ENCODE measurements at places on chromosomes 11 and 22. TPM values are rescaled to one million over a fixed set of nuclear protein-coding genes. Genes with fewer than 3 reads are reported as not detected.

Gene DLG2
- 5.3 TPM for total RNA-seq

- peak; percentile 85 for DNase-seq
Observed at GRCh38 chr11:75583718-75584658, 21.9 kb downstream of the SERPINH1 start.

- DNase-seq: no peak
Observed at GRCh38 chr11:122711831-122712381, 56.4 kb downstream of the UBASH3B start.

GRCh38 chr11:61833926-61834277, 5.8 kb downstream of the FADS2 start:
- no peak for DNase-seq

DNA sequence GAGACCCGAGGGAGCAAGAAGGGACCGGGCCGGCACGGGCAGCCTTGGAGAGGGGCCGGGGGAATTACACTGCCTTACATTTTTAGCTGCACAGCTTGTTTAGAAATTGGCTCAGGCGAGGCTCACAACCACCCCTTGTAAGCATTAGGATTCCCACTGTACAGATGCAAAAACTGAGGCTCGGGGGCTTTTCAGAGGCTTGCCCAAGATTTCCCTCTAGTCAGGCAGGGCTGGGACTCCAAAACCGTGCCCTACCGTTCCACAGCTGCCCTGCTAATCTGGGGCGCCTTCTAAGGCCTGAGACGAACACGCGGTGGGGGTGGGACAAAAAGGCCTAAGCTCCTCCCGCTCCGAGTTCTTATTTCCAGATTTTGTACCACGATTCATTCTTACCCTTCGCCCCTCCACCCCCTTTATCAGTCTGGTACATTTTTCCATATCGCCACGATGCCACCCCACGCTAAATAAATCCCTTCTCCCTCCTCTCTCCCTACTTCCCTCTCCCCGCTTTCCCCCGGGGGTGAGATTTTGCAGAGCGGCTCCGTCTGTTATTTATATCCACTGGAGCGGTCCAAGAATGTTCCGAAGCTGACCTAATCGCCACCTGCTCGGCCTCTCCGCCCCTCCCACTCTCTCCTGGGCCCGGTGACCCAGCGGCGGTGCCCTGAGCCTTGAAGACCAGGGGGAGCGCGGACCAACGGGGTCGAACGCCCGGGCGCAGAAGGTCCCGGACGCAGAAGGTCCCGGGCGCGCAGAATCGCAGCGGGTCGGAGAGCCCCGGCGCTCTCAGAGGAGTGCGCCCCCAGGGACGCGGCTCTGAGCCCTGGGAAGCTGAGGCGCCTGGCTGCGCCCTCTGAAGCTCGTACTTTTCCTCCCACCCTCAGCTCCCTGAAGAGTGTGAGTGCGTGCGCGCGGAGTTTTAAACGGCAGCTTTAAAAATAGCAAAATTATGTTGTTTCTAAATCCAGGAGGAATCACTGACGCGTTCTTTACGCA, 764 bp upstream of the PACSIN3 start:
- DNase-seq: peak; percentile 91

- no peak for DNase-seq
Observed at GRCh38 chr11:70354629-70355028, 43.7 kb upstream of the CTTN start.

Gene FGF4
- total RNA-seq: not detected

GRCh38 chr22:32587449-32587848, 112.8 kb downstream of the FBXO7 start:
- DNase-seq: peak; percentile 74

DNA sequence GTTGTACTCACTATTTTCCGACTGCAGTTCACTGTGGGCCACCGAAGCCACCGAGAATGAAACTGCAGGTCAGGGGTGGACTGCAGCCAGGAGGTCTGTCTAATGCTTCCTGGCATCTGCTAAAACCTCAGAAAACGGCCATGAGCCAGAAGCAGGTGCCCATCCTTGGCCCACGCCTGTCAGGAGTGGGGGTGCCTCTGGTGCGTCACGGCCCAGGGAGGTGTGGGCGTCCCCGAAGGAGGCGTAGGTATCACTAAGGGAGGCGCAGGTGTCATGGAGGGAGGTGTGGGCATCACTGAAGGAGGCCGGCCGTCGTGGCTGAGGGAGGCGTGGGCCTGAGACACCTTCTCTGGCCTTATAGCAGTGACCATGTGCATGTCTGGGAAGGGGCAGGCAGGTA, 456.2 kb downstream of the TBC1D22A start:
- peak; percentile 28 for DNase-seq

Gene TOMT
- not detected for total RNA-seq

GRCh38 chr22:34638128-34638527, 427.8 kb upstream of the ISX start:
- no peak for DNase-seq

Gene OR2AT4
- total RNA-seq: not detected

DNA sequence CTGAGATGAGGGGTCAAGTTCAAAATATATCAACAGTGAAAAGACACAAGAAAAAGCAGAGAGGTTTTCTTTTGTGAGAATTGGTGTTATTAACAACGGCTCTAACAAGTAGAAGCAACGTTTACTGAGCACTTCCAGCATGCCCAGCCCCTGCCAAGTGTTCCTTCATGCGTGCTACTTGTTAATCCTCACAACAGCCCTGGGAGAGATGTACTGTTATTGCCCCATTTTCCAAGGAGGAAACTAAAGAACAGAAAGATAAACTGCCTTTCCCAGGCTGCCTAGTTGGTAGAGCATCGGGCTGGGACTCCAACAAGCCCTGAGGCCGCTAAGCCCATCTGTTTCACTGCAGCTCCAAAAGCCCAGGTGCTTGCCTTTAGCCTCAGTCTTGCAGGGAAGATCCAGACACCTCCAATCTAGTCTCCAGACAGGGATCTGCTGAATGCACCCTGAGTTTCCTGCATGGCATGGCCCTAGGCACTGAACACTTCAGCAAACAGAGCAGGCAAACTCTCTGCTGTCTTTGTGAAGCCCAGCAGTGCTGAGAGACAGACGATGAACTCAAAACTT, 25.5 kb downstream of the SPATA19 start:
- DNase-seq: no peak

Gene VSTM5
- total RNA-seq: not detected

DNA sequence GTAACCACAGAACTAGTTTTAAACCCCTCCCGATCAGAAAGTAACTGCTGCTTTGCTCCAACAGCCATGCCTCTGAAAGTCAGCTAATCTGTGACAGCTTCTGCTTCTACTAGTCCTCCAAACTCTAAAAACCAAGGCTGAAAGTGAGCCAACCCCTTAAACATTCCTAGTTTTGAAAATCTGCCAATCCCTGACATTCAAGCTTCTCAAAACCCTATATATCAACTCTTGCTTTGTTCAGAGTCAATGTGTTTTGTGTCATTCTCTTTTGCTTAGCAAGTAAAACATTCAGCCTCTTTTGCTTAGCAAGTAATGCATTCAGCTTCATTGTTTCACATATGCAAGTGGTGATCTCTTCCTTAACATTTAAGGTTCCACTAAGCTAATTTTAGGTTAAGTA, 56.9 kb downstream of the ATG16L2 start:
- no peak for DNase-seq

DNA sequence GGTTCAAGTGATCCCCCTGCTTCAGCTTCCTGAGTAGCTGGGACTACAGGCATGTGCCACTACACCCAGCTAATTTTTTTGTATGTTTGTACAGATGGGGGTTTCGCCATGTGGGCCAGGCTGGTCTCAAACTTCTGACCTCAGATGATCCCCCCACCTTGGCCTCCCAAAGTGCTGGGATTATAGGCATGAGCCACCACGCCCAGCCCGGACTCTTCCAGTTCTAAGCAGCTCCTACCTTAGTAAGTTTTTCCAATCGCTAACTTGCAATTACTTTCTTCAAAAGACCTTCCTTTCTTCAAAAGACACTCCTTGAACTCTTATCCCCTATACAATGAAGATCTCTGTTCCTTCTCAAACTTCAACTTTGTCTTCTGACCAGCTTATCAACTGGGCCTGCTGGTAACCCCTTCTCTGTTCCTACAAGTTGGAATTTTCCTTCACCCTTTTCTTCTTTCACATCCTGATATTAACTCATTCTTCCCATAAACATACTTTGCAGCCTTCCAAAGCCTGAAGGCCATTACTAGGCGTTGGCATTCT, 25.8 kb downstream of the RBFOX2 start:
- no peak for DNase-seq

GRCh38 chr22:17726928-17727897, 47.1 kb downstream of the BID start:
- DNase-seq: no peak

Gene OR52E1
- not detected for total RNA-seq

- DNase-seq: no peak
Observed at GRCh38 chr11:122394313-122394712, 261.2 kb upstream of the UBASH3B start.

DNA sequence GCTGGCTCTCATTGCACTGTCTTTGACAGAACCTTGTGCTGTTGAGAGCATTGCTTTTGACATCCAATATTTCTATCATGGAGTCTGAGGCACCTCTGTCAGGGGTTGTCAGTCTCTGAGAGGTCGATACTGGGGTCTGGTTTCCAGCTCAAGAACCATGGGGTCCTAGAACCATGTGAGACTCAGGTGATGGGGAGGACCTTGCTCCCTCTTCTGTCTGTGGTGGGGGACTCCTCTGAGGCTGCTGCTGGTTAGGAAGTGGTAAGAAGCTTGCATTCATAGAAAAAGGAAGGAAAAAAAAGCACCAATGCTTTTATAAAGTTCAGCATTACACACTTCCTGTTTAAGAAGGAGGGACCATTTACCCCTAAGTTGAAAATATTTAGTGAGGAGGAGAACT, 91.8 kb upstream of the CD44 start:
- DNase-seq: no peak

Gene F2
- total RNA-seq: not detected

- no peak for DNase-seq
Observed at GRCh38 chr22:44460691-44461375, 37.2 kb downstream of the RTL6 start.

GRCh38 chr22:39489094-39490068, 12.7 kb upstream of the MIEF1 start:
- no peak for DNase-seq

Gene FXYD2
- total RNA-seq: 0.42 TPM

DNA sequence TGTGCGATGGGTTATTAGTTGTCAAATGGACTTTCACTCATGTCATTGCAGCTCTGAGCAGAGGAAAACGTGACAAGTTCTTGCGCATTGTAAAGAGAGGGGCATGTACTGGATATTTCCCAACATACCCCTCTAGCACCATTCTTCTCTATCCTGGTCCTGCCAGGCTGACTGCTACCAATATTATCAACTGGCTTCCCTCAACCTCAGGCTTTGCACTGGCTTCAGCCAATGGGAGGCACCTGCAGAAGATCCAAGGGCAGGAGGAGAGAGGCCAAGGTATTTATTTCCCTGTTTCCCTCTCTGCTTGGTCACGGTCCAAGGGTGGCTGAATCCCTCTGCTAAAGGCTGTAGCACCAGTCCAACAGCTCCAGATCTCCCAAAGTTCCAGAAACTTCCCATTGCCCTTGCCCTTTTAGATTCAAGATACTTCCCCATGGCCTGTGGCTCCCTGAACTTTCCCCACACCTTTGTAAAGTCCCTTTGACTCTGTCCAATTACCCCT, 175.6 kb upstream of the NECTIN1 start:
- DNase-seq: no peak

- DNase-seq: no peak
Observed at GRCh38 chr22:48299801-48300200, 1527.9 kb downstream of the BRD1 start.

DNA sequence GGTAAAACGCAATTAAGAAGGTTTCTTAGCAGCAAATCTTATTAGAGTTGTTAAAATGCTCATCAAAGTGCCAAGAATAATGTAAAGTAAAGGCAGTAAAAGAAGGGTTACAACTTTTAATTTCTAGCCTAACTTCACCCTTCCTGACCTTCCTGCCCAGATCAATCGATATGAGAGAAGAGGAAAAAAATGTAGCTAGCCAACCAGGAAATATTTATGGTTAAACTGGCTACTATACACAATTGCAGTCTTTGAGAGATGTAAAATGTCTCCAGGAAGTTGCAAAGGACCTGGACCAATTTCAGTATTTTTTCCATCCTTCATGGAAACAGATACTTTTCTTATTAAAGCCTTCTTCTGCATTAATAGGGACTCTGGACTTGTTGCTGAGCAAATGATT, 141.8 kb upstream of the CCDC90B start:
- no peak for DNase-seq

GRCh38 chr11:117654281-117655255, 142.4 kb downstream of the DSCAML1 start:
- DNase-seq: no peak

GRCh38 chr22:24159650-24160049, 21.6 kb upstream of the SUSD2 start:
- DNase-seq: no peak

- DNase-seq: no peak
Observed at GRCh38 chr11:128279866-128280265, 307.5 kb downstream of the ETS1 start.

- DNase-seq: no peak
Observed at GRCh38 chr11:43688394-43688793, 7.9 kb downstream of the HSD17B12 start.

GRCh38 chr11:16860617-16861016, 122.2 kb downstream of the C11orf58 start:
- DNase-seq: no peak

- DNase-seq: no peak
Observed at GRCh38 chr11:70278994-70279393, 8.5 kb downstream of the PPFIA1 start.

DNA sequence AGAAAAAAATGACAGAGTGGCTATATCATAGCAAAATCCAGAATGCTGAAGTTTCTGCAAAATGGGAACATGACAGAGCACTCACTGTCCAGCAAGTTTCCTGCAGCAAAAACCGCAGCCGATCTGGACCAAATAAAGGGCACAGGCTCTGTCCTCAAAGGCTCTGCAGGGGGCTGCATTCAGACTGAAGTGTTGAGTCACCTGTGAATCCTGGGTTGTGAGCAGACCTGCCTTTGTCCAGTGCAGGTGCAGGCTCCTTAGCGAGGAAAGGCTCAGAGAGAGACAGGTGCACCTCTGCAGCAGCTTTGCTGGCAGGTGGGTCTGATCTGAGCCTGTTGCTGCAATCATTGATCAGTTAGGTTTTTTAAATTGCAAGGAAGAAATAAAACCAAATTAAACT, 29.3 kb upstream of the NFAM1 start:
- no peak for DNase-seq

GRCh38 chr11:121391914-121392313, 60.2 kb upstream of the SORL1 start:
- DNase-seq: no peak

Gene CACNA1I
- 0.04 TPM for total RNA-seq

Gene MS4A6E
- not detected for total RNA-seq

GRCh38 chr11:8744423-8744822, 61.8 kb downstream of the RPL27A start:
- no peak for DNase-seq

Gene POU2AF1
- total RNA-seq: 0.25 TPM

Gene B3GAT1
- total RNA-seq: not detected

DNA sequence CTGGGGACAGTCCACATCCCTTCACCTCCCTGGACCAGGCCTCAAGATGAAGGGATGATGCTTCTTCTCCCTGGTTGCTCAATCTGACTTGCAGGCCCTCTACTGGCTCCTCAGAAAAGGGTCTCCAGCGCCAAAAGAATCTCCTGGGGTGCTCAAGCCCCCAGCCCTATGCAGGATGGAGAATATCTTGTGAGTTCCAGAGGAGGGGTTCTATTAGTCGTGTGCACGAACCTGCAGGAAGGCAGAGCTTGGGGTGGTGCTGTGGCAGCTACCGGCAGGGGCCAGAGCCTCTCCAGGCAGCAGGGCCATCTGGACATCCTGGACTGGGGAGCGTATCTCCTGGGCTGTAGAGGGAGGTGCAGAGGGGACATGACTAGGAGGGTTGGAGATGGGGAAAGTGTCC, 1339.5 kb downstream of the BRD1 start:
- DNase-seq: no peak

GRCh38 chr11:33500332-33500731, 200.3 kb downstream of the C11orf91 start:
- DNase-seq: no peak
